CD8-positive, alpha-beta T cell (primary cell): ENCODE measurements at places on chromosomes 4 and X.

DNA sequence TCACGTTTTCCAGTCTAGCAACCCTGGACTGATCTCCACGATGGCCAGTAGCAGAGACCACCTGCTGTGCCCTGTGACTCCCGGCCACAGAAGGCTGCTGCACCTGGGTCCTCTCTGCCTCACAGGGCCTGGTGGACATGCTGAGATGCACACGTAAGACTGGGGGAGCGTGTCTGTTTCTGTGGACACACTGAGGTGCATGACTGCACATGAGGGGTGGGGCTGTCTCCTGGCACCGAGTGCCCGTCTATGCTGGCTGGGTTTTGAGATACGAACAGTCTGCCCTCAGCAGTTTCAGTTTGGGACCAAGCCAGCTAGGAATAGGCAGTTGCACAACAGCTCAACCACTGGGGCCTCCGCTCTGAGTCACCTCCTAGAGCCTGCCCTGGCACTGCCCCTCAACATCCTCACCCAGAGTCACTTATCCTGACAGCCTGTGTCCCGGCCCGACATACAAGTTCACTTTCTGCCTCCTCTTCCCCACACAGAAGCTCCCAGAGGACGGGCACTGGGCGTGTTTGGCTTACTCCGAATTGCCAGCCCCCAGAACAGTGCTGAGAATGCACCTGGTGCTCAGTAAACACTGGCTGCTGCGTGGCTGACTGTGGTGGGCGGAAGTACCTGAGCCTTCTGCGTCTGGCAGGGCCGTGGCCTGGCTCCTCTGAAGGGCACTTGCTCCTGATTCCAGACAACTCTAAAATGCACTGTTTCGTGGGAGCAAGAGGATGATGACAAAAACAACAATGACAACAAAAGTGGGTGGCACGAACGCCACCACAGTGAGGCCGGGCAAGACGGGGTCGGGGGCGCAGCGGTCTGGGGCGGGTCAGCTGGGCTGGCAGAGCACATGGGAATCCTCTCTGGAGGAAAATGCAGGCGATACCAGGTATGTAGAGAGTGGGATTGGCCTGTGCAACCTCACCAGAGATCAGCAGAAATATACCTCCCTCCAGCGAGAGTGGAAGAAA is 30.9 kb downstream of the RNF212 start:
- DNase-seq, result no peak

DNA sequence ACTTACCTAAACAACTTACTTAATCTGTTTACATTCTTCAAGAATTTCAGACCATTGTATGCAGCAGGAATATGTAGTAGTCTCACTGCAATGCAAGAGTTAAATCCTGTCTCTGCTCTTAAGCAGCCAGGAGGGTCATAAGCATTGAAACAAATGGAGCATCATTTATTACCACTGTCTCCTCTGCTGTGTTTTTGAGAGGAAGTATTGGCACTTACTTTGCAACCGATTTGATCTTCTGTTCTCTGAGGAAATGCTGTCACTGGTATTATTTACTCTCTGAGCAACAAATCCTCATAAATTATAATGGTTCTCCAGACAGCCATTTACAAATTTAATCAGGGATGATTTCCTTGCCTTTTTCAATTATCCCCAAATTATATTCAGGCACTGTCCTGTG is 1367.1 kb downstream of the STIM2 start:
- no peak for DNase-seq

DNA sequence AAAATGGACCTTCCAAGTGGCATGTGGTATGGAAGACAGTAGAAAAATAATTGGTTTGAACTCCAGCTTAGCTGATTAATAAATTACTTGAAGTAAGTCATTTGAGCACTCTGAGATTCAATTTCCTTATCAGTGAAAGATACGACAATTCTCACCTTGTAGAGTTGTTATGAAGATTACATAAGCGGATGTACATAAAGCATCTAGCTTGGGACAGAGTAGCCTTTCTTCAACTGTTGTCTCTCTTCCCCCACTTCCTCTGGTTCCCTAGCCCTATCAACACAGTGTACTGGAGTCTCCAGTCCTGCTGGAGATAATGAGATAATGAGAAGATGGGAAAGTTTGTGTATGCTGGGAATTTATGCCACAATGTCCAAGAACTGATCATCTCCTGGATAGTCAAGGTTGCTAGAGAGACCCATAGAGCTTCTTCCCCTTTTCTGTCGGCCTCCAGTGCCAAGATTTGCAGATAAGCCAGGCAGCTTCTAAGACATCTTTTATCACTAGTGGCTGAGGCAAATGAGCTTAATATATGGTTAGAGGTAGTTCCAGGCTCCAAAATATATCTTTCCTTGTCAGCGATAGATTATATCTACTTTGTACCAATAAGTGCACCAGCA is 33.9 kb downstream of the VSIG4 start:
- no peak for DNase-seq

GRCh38 chr4:81747242-81747930 is 275.7 kb upstream of the RASGEF1B start:
- no peak for DNase-seq

GRCh38 chr4:107196312-107196711 is 160.2 kb upstream of the DKK2 start:
- DNase-seq, result no peak

- no peak for DNase-seq
Measured at GRCh38 chr4:93084599-93085305, 743.8 kb upstream of the ATOH1 start.
